ENCODE measurements at places on chromosomes 3 and 15. TPM values are rescaled to one million over a fixed set of nuclear protein-coding genes. Genes with fewer than 3 reads are reported as not detected.

DNA sequence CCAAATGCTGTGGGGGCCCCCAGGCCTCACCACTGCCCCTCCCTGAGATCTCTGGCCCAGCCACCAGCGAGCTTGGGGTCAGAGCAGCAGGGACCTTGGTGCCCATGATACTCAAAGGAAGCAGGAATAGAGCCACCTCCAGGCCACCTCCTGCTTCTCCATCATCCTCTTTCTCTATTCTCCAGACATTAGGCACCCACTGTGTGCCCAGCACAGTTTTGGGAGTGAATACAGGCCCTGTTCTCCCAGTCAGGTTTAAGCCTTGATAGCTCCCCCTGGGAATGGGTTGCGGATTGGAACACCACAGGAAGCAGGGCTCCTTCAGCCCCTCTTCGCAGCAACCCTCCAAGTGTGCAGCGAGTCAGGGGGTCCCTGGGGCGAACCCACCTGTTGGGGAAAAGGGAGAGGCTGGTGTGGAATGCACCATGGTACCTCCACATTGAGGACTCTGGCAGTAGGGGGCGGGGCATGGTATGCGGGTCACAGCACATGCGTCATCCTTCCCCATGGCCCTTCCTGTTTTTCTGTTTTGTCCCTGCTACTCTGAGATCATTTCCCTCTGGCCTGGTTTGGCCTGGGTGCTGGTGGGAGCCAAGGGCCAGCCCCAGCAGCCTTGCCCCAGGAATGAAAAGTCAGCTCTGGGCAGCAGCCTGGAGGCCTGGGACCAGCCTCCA is 14.2 kb upstream of the SEMA3B start:
- no peak for DNase-seq

DNA sequence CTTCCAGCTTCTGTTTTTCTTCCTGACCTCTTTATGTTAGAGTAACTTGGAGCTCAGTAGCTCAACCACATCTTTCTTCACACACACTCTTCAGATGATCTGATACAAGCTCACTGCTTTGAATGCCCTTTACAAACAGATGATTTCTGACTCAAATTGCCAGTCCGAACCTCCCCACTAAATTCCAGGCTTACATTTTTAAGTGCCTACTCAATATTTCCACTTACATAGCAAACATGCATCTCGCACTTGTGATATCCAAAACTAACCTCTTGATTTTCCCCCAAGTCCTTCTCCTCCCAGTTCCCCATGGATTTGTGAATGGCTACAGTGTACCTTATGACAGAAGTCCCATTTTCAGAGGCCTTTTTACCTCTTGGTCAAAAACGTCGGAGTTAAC is 139.1 kb downstream of the GBE1 start:
- no peak for DNase-seq

- no peak for DNase-seq
These were observed 120.0 kb upstream of the C15orf61 start for GRCh38 chr15:67400890-67401289.

GRCh38 chr3:115761927-115762305 is 138.6 kb downstream of the GAP43 start:
- no peak for DNase-seq

DNA sequence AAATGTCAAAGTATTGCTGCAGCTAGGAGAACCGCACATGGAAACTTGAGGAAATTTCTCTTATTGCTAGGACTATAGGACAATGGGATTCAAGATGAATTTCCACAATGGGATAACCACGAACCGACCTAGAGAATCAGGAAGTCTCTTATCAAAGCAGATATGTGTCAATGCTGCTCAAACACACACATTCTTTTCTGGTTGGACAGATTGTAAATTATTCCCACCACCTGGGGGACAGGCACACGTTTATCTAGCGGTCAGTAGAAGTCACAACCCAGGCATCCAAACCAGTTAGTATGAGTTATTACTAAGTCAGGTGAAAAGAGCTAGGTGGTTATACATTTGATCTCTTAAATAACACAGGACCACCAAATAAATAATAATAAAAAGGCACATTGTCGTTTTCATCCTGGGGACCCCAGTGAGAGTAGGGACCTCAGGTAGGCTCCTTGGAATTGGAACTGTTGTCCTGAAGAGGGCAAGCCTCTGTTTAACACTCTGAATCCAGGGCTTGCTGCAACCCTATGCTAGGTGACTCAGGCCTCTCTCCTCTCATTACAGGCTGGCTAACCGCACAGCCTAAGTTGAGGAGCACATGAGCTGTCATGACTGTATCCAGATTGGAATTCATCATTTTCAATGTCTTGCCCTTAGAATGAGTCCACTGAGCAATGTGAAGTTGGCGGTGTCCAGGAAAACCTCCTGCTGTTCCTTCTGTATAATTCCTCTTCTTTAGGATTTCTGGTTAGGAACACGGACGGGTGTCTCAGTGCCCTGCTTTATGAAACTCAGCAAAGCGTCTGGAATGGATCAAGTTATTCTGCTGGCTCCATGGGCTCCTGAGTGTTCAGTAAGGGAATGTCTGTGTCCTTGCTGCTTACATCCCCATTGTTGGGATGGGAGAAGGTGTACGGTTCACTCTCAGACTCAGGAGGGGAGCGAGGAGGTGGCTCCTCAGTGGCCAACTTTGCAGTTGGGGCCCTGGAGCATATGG is 59.0 kb downstream of the CLEC3B start:
- DNase-seq = no peak

GRCh38 chr3:144963810-144964209 is 992.2 kb downstream of the DIPK2A start:
- DNase-seq = no peak

DNA sequence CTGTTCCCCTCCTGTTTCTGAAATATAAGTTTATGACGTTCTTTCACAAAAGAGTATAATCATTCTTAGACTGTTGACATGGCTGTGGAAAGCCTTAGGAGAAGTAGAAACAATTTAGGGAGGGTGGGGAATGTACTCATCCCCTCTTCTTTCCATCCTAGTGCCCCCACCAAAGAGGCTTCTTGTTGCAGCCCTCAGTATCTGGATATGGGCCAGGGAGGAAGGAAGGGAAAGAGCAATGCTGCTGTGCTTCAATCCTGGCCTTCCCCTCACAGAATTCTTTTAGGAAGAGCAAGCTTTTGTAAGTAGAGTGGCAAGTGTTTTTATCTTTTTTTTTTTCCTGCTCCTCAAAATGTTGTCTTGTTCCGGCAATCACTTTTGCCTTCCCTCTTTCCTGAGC is 1.7 kb downstream of the INAFM2 start:
- DNase-seq = no peak

GRCh38 chr3:189446959-189447560 is 184.1 kb upstream of the TP63 start:
- DNase-seq = no peak

- no peak for DNase-seq
These were observed 80.0 kb upstream of the SKOR1 start for GRCh38 chr15:67745073-67746006.

DNA sequence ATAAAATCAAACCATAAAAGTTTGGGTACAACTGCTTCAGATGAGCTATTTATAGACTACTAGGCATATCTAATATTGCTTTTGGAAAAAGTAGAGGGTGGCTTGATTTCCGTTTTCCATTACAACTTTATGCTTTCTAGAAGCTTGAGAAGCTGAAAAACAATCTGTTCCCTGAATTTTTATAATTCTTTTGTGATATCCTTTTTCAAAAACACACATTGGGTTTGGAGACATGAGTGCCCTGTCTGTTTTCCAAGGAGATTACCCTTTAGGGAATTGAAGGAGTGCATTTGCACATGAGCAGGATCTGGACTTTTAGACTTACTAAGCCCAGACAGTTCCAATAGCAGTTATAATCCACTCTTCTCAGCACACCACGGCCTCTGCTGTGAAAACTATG is 49.5 kb upstream of the FILIP1L start:
- no peak for DNase-seq

- no peak for DNase-seq
These were observed 49.6 kb downstream of the SLMAP start for GRCh38 chr3:57805674-57806073.

DNA sequence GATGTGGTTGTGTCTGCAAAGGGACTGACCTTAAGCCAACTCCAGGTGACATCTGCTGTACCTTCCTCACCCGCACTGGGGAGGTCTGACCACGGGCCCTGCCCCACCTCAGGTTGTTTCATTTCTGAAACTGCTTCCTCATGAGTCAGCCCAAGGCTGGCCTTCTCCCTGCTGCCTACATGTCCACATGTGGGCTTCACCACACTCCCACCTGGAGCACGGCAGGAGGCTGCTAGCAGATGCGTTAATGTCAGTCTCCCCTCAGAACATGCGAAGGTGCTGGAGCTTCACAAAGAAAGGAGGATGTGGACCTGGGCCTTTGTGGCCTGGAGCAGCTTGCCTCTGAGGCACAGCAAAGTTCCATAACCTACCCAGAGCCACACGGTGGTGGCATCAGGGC is 69.4 kb upstream of the PLXNA1 start:
- peak; percentile 72 for DNase-seq

GRCh38 chr3:112460519-112461195 is 38.6 kb downstream of the BTLA start:
- no peak for DNase-seq

Gene GOLIM4
- total RNA-seq = 8.5 TPM

Gene MEX3B
- total RNA-seq = 1.1 TPM

Gene PPP1R14D
- total RNA-seq = not detected

Gene TMEM108
- total RNA-seq = not detected

Gene PRR23E
- not detected for total RNA-seq
